ENCODE measurements at places on chromosomes 7 and 10. TPM values are rescaled to one million over a fixed set of nuclear protein-coding genes. Genes with fewer than 3 reads are reported as not detected.
A peak's percentile ranks its signal among the peaks of the same experiment; 100 is the strongest.

GRCh38 chr10:3471472-3471871 lies 298.9 kb upstream of the PITRM1 start:
- DNase-seq: no peak

DNA sequence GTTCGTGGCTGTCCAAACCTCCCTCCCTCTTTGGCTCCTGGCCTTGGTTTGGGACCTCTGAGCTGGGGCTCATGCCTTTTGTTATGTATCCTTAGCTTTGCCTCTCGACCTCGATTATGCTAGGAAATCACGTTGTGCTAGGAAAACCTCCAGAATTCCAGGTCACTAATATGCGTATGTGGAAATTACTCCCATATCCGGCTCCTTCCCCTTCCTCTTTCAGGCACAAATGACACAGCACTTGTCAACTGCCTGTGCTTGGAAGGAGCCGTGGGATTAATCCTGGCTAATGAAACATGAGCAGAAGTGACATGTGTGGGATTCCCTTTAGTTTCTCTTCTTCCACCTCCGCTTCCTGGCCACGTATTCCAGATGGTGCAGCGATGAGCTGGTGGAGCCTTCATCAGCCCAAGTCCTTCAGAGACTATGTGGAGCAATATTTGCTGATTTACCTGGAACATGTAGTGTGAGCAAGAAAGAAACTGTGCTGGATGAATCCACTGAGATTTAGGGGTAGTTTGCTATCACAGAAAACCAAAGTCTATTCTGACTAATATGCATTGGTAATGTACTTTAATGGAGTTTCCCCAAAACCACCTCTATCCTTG lies 149.2 kb downstream of the REEP3 start:
- DNase-seq: peak; percentile 10

DNA sequence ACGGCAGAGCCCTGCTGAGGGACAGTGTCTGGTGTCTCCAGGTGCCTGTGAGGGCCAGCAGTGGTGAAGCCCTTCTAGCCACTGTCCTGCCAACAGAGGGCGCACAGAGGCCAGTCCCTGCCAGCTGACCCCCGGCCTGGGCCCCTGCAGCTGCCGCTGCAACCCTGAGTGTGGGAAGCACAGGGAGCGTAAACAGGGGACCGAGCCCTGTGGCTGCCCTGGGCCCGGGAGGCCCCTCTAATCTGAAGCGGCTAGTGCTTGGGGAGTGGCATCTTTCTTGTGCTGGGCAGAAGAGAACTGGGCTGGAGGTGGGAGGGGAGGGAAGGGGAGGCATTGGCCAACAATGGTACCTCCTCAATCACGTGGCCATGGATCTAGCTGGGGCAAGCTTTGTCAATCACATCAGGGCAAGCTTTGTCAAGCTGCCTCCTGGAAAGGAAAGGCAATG lies 34.6 kb downstream of the TRIM8 start:
- DNase-seq: peak; percentile 76

DNA sequence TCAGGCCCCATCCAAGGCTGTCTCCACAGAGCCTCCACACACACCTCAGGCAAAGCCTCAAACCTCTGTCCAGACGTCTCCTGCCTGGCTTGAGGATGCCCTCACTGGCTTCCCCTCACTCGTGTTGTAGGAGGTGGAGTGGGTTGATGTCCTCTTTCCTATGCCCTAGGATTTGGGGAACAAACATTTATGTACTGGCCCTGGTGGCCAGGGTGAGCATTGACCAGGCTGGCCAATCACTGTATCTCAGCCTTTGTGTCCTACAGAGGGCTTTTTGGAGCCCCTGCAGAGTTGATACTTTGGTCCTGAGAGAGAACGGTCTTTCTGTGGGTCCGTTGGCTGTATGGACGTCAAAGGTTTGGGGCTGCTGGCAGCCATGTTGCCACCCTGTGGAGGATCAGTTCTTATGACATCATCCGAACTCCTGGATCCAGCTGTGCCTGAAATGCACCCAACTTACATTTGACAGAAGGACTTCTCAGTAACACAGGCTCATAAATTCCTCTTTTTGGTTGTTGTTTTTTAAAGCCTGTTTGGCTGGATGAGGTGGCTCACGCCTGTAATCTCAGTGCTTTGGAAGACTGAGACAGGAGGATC lies 2.3 kb upstream of the GRID2IP start:
- DNase-seq: no peak

DNA sequence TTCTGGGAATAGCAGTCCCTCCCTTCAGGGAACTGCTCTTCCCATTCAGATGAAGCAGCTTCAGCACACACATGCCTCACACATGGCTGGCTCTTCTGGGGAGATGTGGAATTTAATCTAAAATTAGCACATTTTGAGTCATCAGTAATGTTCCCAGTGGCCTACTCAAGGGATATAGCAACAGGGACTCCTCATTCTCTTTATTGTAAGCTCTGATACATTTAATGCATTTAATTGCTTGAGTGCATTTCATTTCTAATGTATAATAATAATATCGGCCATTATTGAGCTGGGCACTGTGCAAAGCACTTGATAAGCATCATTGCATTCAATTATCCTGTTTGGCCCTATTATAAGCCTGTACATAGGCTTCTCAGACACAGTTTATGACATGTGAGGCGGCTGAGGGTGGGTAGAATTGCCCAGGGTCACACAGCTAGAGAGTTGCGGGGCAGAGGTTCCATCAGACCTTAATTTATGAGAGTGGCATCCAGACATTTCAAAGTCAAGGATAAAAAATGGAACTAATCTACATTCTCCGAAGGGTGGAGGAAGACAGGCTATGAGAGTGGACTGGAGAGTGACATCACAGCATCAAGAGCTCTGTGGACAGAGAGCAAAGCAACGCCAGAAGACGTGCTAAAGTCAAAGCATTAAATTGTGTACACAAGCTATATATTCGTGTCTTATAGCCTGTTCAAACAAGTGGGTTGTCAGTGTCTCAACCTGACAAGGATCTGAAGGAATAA lies 76.8 kb downstream of the LANCL2 start:
- peak; percentile 19 for DNase-seq

DNA sequence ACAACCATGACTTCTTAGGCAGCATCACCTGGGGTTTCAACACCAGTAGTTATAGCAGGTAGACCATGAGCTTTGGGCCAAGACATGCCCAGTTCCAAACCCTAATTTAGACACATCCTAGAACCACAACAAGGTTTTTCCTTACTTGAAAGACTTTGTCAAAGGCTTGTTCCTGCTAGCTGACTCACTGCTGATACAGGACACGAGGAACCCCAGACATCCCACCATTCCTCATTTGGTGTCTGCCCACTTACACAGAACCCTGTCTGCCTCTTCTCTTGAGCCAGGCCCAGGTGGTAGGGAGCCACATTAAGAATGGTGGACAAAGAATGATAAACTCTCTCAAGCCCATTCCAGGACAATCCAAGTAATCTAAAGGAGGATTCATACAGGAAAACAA lies 109.0 kb downstream of the CCDC71L start:
- no peak for DNase-seq

- DNase-seq: no peak
Observed at GRCh38 chr10:71679425-71679824, 40.2 kb downstream of the C10orf105 start.

GRCh38 chr10:107280293-107280692 lies 115.8 kb upstream of the SORCS1 start:
- DNase-seq: peak; percentile 34

DNA sequence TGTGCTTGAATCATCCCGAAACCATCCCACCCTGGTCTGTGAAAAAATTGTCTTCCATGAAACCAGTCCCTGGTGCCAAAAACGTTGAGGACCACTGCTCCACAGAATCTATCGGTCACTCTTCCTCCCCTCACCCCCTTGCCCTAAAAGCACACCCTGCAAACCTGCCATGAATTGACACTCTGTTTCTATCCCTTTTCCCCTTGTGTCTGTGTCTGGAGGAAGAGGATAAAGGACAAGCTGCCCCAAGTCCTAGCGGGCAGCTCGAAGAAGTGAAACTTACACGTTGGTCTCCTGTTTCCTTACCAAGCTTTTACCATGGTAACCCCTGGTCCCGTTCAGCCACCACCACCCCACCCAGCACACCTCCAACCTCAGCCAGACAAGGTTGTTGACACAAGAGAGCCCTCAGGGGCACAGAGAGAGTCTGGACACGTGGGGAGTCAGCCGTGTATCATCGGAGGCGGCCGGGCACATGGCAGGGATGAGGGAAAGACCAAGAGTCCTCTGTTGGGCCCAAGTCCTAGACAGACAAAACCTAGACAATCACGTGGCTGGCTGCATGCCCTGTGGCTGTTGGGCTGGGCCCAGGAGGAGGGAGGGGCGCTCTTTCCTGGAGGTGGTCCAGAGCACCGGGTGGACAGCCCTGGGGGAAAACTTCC lies 784 bp upstream of the SERPINE1 start:
- peak; percentile 80 for DNase-seq

DNA sequence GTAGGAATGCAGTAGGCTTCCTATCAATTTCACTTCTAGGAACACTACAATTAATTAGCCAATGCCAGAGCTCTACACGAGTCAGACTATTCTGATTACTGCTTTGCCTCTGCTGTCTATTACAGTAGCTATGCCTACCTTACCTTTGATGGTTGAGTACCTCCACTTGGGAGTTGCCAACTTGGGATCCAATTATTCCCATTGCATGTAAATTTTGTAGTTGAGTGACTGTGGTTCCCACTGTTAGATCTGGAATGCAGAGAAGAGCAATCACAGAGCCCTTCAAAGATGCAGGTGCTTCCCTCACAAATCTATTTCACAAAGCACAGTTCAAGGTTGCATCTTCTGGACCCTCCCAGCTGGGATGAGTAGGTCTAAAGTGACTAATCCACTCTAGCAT lies 62.9 kb upstream of the AASS start:
- no peak for DNase-seq

GRCh38 chr10:7337431-7338171 lies 73.2 kb downstream of the SFMBT2 start:
- no peak for DNase-seq

Gene PRF1
- 7.5 TPM for total RNA-seq

Gene HPS1
- 12.8 TPM for total RNA-seq

Gene ABCA13
- 5.5 TPM for total RNA-seq

Gene TRIL
- total RNA-seq: 14.2 TPM

Gene OR2A1
- total RNA-seq: 6.3 TPM

Data from umbilical cord (tissue), 2 donors.